NCI-H1417 (cell line): ENCODE measurements at places on chromosomes 2 and 18.

DNA sequence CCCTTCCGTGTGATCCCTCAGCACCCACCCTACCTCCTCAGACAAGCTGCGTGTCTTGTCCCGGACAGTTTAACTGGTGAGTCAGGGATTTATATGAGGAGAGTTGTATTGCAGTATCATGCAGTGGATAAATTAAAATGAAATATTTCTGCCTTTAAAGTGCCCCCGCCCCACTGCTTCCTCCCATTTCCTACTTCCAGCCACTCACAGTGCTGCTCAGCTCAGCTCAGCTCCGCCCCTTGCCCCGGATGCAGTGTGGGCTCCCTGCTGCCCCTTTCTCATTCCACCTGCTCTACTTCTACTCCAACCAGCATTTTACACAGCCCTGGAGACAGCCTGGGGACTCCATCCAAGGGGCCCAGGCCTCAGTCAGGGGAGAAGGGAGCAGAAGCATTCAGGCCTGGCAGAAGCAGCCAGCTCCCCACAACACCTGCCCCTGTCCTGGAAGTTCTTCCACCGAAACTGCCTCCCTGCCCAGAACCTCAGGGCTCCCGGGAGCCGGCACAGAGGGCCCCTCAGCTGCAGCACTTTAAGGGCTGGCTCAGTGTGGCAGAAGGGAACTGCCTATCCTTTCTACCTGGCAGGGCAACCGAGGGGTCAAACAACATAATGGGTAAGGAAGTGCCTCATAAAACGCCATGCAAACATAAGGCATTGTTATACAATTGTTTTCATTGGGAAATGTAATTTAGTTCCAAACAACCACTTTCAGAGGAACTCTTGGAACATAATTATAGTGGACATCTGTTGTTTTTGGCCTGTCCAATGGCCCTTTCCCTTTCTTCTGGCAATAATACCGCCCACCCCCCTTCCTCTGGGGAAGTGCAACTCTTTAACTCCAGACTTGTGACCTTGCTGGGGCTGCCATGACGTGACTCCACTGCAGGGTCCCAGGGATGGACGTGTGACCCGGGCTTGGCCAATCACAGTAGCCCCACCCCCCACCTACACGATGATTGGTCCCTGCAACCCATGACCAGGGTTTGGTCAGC lies 102.3 kb downstream of the LIPG start:
- DNase-seq = no peak

- no peak for DNase-seq
Measured at GRCh38 chr18:48075707-48076093, 145.2 kb upstream of the SMAD2 start.

DNA sequence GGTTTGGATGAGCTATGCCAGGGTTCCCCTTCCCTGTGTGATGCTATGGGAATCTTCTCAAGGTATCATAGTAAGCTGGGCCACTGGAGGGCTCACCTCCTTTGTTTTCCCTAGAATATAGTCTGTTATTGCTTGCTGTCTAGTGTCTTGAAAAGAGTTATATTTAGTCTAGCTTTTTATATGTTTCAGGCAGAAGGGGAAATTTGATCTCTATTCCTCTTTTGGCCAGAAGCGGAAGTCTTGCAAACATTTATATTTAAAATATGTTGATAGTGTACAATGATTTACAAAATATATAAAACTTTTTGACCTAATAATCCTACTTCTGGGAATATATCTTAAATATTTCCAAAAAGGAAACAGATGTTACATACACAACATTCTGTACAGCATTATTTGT lies 260.7 kb downstream of the FHOD3 start:
- no peak for DNase-seq

GRCh38 chr2:152167065-152167464 lies 8.5 kb downstream of the STAM2 start:
- no peak for DNase-seq

GRCh38 chr2:6999211-6999877 lies 82.1 kb downstream of the RNF144A start:
- no peak for DNase-seq

DNA sequence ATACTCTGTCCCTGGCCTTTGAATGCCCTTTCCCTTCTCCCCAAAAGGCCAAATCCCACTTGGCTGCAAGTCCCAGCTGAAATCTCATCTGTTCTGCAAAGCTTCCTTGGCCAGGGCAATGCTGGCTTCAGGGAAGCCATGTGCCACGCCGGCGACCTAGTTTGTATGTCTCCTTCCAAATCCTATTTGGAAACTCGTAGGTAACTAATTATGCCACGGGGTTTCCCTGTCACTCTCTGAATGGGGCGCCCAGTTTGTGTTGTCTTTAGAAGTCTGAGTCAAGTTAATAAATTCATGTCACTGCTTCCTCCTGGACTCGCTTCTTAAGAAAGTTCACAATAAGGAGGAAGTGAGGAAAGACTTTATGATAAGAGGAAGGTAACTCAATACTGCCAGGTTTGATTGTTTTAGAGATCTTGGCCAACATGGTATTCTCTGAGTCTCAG lies 19.1 kb downstream of the FHL2 start:
- no peak for DNase-seq

- DNase-seq = no peak
Measured at GRCh38 chr2:95354469-95354901, 48.0 kb upstream of the FAHD2A start.

DNA sequence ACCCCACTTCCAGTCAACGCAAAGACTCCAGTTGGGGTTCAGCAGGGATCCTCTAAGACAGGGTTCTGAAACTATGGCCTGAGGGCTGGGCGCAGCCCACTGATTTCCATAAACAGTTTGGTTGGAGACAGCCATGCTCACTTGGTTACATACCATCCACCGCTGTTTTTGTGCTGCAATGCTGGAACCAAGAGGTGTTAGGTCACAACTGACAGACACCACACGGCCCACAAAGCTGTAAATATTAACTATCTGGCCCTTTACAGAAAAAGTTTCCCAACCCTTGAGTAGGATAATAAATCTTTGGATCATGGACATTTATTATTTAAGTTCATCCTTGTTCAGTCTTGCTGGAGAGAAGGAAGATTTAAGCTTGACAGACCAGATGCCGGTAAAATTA lies 8.4 kb upstream of the CD226 start:
- DNase-seq = no peak

- DNase-seq = no peak
Measured at GRCh38 chr2:279956-280649, 7.8 kb downstream of the ALKAL2 start.

- no peak for DNase-seq
Measured at GRCh38 chr2:231571661-231572191, 20.9 kb upstream of the TEX44 start.
